Astrocyte (in vitro differentiated cells and primary cell): ENCODE measurements at places on chromosomes 11 and 22. TPM values are rescaled to one million over a fixed set of nuclear protein-coding genes. Genes with fewer than 3 reads are reported as not detected.

DNA sequence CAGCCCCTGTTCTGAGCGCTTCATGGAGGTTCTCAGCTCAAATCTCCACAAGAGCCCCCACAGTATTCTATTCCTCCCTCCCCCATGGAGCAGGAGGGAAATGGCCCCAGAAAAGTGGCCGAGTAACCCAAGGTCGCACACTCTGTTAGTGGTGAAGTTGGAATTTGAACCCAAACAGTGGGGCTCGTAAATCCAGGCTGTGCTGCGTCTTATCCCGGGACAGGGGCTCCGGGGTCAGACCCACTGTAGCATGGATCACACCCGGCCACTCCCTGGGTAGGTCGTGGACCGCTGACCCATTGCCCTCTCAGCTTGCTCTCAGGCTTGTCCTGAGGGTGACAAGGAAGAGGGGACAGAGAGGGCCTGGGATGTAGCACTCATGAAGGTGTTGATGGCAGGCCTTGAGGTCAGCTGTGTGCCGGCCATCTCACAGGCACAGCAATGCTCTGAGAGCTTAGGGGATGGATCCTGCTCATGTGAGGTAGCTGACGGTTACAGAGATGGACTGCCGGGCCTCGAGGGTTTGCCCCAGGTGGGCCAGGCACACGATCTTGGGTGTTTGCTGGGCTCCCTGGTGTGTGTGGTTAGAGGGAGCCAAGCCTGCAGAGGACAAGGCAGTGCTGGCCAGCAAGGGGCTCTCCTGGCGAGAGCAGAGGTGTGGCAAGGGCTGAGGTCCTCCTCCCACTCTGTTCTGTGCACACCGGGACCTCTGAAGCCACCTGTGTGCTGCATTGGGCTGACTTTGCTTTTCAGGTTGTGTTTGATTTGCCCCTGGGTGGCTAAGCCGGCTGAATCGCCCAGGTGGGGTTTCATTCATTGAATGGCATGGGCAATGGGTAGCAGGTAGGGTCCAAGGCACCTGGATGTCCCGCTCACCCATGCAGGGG is 2.3 kb upstream of the FGF19 start:
- H3K4me1 ChIP-seq, result no peaks in the 10 kb centered on the region
- H3K27me3 ChIP-seq, result peaks cover 57% of the 10 kb centered on the region
- no peak overlapping the region for H3K4me3 ChIP-seq
- no peak overlapping the region for H3K27ac ChIP-seq

DNA sequence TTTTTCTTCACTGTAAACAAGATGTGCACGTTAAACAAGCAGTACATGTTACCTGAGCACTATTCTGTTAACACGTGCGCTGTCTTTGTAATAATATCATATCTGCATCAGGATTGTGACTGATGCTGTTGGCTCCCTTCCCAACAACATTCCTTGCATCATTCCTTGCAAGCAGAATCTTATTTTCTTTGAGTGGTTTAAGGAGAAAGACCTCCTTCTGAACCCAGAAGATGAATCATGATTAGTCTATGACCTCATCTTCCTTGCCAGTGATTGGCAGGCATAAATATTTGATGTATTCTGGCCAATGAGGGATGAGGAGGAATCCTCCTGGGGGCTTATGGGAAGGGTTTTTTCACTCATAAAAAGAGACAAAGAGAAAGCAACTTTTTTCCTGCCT is 46.2 kb downstream of the C11orf71 start:
- no peaks in the 10 kb centered on the region for H3K36me3 ChIP-seq
- DNase-seq, result peak; percentile 96
- peak overlapping the region; percentile 62 for H3K27ac ChIP-seq
- H3K4me3 ChIP-seq, result peak overlapping the region; percentile 3
- H3K4me1 ChIP-seq, result peaks cover 13% of the 10 kb centered on the region

DNA sequence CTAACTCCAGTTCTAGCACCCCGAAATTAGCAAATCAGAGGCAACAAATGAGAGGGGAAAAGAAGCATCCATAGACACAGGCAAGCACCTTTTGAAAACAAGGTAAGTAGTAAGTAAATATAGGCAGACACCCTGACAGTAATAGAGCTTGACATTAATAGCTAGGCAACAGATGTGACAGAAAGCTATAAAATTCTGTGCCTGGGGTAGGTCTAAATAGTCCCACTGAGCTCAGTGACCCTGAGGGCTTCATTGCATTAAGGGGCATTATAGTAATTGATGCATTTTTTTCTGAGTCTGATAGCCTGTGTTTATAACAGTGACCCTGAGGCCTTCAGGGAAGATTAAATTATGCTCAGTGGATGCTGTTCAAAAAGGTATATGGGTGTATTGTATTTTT is 197.1 kb downstream of the HIPK3 start:
- no peaks in the 10 kb centered on the region for H3K27me3 ChIP-seq
- no peaks in the 10 kb centered on the region for H3K36me3 ChIP-seq
- no peak for DNase-seq
- H3K4me1 ChIP-seq, result peaks cover 27% of the 10 kb centered on the region

DNA sequence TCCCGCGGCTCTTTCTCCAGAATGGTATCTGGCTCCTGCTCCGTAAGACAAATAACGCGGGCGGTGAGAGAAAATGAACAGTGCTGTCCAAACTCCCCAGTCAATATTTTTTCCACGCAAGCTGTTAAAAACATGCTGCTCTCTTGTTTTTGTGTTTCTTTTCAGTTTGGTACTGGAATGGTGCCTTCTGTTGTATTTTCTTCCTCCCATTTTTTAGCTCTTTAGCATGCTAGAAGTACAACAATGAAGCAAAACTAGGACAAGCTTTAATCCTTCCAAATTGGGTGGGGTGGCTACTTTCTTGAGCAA is 599 bp upstream of the PPP2R1B start:
- DNase-seq, result no peak
- peaks cover 13% of the 10 kb centered on the region for H3K36me3 ChIP-seq
- peak overlapping the region; percentile 92 for H3K4me3 ChIP-seq
- peak overlapping the region; percentile 78 for H3K27ac ChIP-seq

- no peak overlapping the region for H3K4me3 ChIP-seq
- H3K36me3 ChIP-seq, result no peaks in the 10 kb centered on the region
- H3K27me3 ChIP-seq, result peaks cover 3% of the 10 kb centered on the region
- peak; percentile 86 for DNase-seq
- H3K27ac ChIP-seq, result no peak overlapping the region
Measured at GRCh38 chr11:73249304-73249703, 22.8 kb upstream of the P2RY6 start.

DNA sequence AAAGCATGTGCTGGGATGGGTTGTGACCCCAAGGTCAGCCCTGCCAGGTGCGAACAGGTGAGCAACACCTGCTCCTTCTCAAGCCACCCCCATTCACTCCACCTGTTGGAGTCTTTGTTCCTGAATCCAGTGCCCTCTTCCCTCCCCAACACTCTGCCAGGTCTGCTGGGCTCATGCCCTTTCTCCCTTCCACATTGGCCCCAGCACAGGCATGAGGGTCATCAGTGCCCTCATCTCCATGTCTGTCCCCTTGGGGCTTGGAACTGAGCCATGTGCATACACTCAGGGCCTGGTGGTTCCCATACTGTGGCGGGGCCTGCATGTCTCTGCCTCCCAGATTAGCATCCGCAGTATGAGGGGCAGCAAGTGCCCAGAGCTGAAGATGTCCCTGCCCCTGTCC is 19.1 kb downstream of the RFPL2 start:
- H3K27me3 ChIP-seq, result peaks cover 3% of the 10 kb centered on the region
- no peaks in the 10 kb centered on the region for H3K36me3 ChIP-seq
- no peak overlapping the region for H3K27ac ChIP-seq
- H3K4me3 ChIP-seq, result no peak overlapping the region
- no peak for DNase-seq

HORMAD2 gene
- total RNA-seq, result not detected in 2 replicates

SPON1 gene
- total RNA-seq, result 1.5 and 2.0 TPM in 2 replicates

BMAL1 gene
- total RNA-seq, result 21.1 and 26.9 TPM in 2 replicates

MED17 gene
- total RNA-seq, result 37.0 and 40.0 TPM in 2 replicates

TMEM86A gene
- total RNA-seq, result 4.0 and 5.3 TPM in 2 replicates

LARGE2 gene
- 0.36 and 1.1 TPM in 2 replicates for total RNA-seq
